ENCODE measurements at places on chromosomes 5 and 9.

DNA sequence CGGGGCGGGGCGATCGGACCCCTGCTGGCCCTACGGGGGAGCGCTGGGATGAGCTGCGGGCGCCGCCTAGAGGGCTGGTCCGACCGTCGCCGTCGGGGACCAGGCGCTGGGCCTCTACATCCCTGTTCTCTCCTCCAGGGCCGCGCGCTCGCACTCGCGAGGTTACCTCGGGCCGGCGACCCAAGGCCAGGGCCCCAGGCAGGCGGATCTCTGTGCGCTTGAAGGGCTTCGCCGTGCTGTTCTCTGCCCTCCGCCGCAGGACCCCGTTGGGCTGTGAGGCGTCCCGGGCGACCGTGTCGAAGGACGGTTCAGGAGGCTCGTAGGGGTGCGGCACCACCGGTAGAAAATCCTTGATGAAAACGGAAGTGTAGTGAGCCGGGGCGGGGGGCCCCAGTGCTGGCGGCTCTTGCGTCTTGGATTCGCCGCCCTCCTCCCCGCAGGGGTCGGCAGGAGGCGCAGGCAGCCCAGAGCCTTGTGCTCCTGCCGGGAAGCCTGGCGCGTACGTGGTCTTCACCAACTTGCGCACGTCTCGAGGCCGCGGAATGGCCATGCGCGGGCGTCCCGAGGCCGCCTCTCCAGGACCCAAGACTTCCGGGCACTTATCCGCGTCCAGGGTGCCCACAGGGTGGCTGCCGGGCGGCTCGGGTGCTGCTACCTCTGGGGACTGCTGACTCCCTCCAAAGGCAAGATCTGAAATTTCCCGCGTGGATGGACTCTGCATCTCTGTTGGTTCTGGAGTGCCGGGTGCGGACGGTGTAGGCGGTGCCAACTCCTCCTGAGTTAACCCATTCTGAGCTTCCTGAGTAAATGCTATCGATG is 2.0 kb downstream of the PROB1 start:
- DNase-seq, result no peak

DNA sequence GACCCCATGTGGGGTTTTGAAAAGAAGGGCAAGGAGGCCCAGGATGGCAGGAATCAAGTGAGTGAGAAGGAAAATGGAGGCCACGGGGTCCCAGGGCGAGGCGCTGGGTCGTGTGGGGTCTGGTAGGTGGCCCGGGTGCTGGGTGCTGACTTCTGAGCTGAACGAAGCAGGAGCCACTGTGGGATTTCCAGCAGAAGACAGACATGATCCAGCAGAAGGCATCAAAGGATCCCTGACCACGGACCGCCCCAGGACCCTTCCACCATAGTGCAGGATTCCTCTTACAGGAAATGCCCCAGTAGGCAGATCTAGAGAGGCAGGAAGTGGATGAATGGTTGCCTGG is 106.7 kb downstream of the ADAMTS2 start:
- DNase-seq, result no peak

DNA sequence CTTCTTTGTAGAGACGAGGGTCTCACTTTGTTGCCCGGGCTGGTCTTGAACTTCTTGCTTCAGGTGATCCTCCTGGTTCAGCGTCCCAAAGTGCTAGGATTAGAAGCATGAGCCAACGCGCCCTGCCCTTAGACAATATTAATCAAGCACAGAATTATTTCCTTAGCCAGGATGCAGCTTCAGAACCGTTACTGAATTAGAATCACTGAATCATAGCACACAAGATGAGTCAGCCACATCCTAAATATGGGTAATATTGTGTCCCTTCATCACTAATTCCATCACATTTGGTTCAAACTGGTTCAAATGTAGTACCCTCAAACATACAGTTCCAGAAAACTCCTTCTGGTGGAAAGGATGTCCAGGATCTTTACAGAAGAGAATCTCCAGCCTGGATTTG is 82.7 kb downstream of the BNC2 start:
- no peak for DNase-seq

DNA sequence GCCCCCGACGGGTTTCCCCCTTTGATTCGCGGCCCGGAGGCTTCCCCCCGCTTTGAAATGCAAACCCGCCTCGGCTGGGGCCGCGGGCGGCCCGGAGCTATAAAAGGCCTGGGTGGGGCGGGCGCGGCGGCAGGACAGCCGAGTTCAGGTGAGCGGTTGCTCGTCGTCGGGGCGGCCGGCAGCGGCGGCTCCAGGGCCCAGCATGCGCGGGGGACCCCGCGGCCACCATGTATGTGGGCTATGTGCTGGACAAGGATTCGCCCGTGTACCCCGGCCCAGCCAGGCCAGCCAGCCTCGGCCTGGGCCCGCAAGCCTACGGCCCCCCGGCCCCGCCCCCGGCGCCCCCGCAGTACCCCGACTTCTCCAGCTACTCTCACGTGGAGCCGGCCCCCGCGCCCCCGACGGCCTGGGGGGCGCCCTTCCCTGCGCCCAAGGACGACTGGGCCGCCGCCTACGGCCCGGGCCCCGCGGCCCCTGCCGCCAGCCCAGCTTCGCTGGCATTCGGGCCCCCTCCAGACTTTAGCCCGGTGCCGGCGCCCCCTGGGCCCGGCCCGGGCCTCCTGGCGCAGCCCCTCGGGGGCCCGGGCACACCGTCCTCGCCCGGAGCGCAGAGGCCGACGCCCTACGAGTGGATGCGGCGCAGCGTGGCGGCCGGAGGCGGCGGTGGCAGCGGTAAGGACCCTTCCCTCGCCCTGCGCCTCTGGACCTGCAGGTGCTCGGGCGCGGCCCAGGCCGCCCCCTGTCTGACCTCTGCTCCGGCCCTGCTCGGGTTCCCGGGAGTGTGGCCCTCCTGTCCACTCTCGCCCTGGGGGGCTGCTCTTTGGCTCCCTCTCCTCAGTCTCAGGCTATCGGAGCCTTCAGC is at the start of gene CDX1:
Gene CDX1, plus strand, starts transcription at position 129 of the 862 bp plus-strand sequence. Its CDS starts 99 bp downstream, at position 228.
- no peak for DNase-seq

- no peak for DNase-seq
Measured at GRCh38 chr9:2356041-2356790, 265.4 kb upstream of the VLDLR start.

GRCh38 chr5:53355931-53356330 is 124.5 kb upstream of the FST start:
- no peak for DNase-seq

DNA sequence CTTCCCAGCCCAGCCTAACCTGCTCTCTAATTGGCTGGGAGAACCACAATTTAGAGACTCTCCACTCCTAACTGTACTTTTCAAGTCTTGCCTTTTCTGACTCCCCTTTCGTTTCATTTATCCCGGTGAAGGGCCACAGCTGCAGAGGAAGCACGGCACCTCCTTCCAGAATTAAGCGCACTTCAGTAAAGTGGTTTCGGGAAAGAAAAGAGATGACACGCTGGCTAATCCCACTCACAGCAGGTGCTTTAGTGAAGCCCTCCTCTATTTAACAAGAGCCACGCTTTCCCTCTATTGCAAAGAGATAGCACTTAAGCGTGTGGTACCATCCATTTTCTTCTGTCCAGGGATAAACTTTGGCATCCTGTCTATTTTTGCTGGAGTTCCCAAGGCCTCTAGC is 4.8 kb downstream of the DNAH5 start:
- no peak for DNase-seq

- DNase-seq, result no peak
Measured at GRCh38 chr9:8070779-8071444, 271.3 kb upstream of the DMAC1 start.

- DNase-seq, result no peak
Measured at GRCh38 chr9:103068753-103069152, 73.6 kb downstream of the CYLC2 start.

- DNase-seq, result no peak
Measured at GRCh38 chr5:80208381-80208780, 47.5 kb downstream of the SERINC5 start.

DNA sequence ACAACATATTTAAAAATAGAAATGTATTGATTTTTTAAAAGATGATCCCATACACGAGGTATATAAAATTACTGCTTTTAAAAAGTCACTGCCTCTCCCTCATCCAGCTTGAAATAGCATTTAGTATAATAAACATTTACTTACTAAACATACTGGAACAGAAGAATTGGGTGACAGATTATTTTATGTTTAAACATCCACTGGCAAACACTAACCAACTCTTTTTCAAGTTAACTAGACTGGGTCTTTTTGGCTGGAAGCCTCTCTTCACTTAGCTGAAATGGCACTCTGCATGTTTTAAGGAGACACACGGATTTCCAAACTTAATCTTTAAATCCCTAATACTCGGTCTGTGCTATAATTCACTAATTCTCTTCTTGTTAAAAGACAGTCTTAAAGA is 19.0 kb downstream of the CTXN3 start:
- DNase-seq, result no peak

GRCh38 chr5:66151030-66151429 is 6.9 kb downstream of the SREK1 start:
- DNase-seq, result no peak

- no peak for DNase-seq
Measured at GRCh38 chr5:85663708-85664031, 954.1 kb upstream of the COX7C start.

- DNase-seq, result no peak
Measured at GRCh38 chr9:81141961-81142360, 547.4 kb downstream of the TLE1 start.

DNA sequence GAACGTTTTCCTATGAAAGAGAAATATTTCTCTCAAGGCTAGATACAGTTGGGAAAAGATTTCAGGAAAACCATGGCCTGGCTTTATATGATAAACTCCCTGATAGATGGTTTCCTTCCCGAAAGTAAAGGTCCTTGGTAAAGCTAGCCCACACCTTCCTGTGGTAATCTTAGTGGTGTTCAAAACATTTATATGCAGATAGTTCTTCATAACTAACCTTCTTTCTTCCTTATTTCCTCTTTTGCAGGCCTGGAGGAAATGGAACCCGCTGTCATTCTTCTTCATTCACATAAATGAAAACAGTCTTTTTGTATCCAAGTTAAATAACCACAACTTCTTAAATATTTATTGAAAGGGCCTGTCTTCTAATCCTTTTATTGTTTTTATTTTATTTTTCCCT is 474.0 kb upstream of the ACTBL2 start:
- no peak for DNase-seq

GRCh38 chr5:33244441-33245150 is 196.2 kb upstream of the TARS1 start:
- no peak for DNase-seq

- no peak for DNase-seq
Measured at GRCh38 chr5:88827997-88828396, 55.0 kb downstream of the MEF2C start.

- DNase-seq, result no peak
Measured at GRCh38 chr5:2399804-2400203, 351.7 kb downstream of the IRX2 start.

DNA sequence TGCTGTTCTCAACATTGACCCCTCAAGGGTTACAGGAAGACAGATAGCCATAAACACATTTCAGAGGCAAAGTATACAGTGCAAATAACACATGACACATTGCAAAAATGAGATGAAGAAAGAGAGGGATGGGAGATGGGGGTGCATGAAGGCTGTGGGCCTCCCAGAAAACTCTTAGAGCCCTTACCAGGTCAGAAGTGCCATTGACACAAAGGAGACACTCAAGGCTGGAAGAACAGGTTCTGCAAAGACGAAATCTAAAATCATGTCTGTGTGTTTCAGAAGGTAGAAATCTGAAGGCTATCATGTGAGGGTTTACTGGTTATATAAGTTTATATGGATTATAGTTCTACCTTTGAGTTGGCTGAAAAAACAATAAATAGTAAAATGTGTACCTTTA is 318.8 kb downstream of the BNC2 start:
- no peak for DNase-seq

GRCh38 chr5:104977529-104977928 is 1414.9 kb upstream of the NUDT12 start:
- DNase-seq, result no peak

- no peak for DNase-seq
Measured at GRCh38 chr5:73295447-73295846, 122.5 kb downstream of the TMEM174 start.

DNA sequence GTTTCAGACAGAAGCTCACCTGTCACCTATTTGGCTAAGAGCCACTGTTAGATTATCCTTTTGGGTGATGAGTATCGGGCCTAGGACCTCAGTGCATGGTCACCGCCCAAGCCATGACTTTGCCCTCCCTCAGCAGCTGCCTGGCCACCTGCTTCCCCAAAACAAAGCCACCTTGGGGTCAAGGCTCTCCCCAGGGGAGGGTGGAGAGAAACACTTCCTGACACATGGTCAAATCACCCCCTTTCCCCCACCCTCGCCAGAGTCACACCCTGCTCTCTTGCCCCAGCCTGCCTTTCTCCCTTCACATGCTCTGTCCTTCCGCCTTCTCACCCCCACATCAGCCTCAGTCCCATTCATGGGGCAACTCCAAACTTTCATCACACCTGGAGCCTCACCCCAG is 1.7 kb upstream of the HBEGF start:
- DNase-seq, result no peak

GRCh38 chr9:134059661-134060395 is 8.0 kb downstream of the BRD3 start:
- DNase-seq, result no peak

- no peak for DNase-seq
Measured at GRCh38 chr5:143340891-143341685, 62.4 kb downstream of the NR3C1 start.

GRCh38 chr5:137231540-137231939 is 267.6 kb downstream of the SPOCK1 start:
- DNase-seq, result no peak

DNA sequence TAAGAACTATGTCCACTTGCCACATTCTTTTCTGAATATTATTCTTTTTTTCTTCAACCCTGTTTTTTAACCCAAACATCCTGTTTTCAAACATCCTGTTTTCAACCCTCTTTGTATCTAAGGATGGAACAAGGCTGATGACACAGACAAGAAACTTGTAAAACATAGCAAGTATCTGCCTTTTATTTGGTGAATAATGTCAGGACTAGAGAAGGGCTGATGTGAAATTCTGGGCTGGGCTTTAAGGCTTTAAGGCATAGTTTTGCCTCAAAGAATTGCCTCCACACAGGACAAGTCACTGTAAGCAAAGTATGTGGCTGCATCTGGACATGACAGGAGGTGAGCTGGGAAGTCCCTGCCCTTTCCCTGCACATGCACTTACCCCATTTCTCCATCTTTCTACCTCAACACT is 42.5 kb upstream of the RIC1 start:
- DNase-seq, result no peak

DNA sequence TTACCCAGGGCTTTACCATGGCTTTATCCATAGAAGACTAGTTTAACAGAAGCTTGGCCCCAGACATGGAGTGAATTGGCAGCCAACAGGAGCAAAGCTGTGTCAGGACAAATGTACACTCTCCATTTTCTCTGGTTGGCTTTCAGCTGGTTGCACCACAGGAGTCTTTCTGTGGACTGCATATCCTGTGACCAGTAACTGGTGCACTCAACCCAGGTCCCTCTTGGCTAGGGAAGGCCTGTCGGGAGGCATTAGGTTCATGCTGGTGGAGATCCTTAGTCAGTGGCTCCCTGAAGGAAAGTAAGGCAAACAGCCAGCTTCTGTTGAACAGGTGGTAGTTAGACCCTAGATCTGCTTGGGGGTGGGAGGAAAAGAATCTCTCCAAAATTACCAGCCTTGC is 146.9 kb upstream of the TLX3 start:
- no peak for DNase-seq

GRCh38 chr5:168006456-168007130 is 284.9 kb upstream of the WWC1 start:
- DNase-seq, result no peak

GRCh38 chr9:99819123-99819855 is 2.4 kb upstream of the NR4A3 start:
- DNase-seq, result peak; percentile 92

Measured in T1000 (cell line).